Inflammatory macrophage (primary cell): ENCODE measurements at places on chromosomes 12 and 14.

DNA sequence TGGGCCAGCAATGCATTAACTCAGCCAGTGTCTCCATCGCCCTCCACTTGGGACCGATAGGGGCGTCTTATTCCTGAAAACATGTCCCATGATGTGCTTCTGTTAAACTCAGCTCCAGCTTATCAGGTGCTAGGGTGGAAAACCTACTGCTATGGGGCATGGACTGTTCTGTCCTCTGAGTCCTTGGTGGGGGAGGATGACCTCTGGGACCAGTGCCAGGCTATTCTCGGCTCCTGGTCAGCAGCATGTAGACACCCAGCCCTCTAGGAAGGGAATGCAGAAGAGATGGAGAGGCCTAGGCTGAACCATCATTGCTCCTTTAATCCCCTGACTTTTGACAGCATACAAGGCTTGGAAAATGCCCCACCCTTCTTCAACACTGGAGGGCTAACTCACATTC is 486.2 kb downstream of the MED13L start:
- no peak for DNase-seq

- no peak for DNase-seq
Observed at GRCh38 chr12:26737487-26738030, 95.4 kb downstream of the ITPR2 start.

DNA sequence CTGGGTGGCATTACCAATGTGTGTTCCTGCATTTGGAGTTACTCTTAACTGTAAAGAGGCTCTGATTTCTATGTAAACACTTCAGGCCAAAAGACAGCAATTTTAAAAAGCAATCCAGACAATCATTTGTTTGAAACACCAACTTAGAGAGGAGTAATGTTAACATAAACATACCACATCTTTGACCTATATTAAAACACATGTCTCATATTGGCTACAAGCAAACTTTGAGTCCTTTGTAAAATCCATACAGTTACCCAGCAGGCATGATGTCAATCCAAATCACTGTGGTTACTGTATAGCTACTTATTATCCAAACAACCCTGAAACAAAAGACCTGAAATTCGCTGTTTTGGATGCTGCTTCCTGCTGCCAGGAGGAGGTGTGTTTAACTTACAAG is 7.5 kb upstream of the G2E3 start:
- no peak for DNase-seq

DNA sequence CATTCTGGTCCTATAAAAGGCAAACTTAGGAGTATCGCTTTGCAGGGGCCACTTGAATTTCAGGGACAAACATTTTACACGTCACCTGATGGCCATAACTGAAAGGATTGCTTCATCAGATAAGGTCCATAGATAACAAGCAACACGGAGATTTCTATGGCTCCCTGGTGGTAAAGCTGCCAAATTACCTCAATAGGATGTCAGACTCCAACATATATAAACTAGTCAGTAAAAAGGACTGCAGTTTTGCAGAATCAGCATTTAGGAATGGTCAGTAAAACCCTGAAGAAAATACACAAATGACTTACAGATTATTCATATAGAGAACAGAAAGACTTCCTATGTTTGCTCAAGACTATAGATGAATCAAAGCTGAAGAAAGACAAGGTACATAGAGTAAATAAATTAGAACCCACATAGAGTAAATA is 66.1 kb upstream of the GRIP1 start:
- no peak for DNase-seq

DNA sequence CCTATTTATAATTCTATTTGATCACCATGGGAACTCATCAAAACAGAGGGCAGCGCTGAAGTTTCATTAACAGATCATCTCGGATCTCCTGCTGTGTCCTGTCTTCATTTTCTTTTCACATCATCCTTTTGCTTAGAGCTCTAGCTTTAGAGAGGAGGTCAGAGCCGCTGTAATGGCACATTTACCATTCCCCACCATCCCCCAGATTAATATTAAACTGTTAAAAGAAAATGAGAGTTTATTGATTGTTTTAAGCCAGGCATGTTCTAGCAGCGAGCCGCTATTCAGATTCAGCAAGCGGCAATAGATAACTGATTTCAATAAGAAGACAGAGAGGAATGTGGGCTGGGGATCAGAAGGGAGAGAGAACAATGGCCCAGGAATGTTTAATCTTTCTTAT is 308.8 kb downstream of the EGLN3 start:
- no peak for DNase-seq

GRCh38 chr12:24960222-24960855 is 11.4 kb upstream of the BCAT1 start:
- peak; percentile 62 for DNase-seq

GRCh38 chr12:64780531-64781279 is 21.5 kb upstream of the GNS start:
- peak; percentile 14 for DNase-seq

DNA sequence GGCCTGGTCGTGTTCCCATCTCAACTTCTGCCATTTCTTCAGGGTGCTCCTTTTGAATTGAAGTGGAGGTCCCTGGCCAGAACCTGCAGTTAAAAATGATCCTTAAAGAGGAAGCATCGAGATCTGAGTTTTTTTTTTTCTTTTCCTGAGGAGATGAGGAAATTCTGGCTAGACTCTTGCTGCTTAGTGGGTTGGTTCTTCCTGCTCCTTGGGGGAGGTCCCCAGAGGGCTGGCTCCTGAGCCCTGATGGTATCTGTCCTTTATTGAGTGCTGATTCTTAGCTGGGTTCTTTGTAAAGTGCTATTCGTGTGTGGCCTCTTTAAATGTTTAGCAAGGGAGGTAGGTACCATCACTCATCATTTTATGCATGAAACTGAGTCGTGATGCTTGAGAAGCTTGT is 11.7 kb downstream of the PELI2 start:
- peak; percentile 78 for DNase-seq

GRCh38 chr14:95651821-95652583 is 34.2 kb upstream of the TCL1B start:
- no peak for DNase-seq

GRCh38 chr14:89245802-89246201 is 171.2 kb downstream of the FOXN3 start:
- no peak for DNase-seq

GRCh38 chr12:45231515-45232145 is 15.7 kb downstream of the ANO6 start:
- no peak for DNase-seq
